ENCODE measurements at places on chromosomes 6 and 20.
A peak's percentile ranks its signal among the peaks of the same experiment; 100 is the strongest.

DNA sequence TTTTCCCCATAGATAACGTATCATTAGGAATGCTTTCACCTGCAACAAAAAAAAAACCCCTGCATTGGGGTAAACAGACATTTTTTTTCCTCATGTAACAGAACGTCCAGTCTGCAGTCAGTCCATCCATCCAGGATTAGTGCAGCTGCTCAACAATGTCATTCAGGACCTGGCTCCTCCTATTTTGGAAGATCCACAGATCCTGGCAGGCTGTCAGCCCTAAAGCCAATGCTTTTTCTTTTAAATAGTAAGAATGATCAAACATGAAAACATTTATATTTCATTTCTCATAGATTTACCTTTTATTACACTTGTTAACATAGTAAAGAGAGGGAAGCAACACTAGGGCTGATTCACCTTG lies 116.5 kb upstream of the CCDC28A start:
- DNase-seq, result no peak

DNA sequence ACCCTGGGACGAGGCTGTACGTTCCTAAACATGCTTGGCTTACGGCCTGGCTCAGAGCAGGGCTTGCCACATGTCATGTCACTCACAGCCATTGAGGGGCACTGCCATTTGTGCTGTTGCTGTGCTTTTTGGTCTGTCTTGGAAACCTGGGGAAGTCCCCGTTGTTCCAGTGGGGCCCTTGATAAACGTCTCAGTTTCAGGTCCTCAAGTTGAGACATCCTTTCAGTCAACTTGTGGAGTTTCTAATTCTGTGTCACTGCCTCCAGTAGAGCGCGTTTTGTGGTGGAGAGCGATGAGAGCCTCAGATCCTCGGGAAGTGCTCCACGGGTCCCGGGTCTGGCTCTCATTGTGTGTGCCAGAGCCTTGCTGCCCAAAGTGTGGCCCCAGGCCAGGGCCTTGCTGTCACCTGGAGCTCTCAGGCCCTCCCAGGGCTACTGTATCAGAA lies 43.0 kb upstream of the CCR6 start:
- DNase-seq, result peak; percentile 53

GRCh38 chr6:124622351-124622750 lies 339.9 kb upstream of the RNF217 start:
- no peak for DNase-seq

- DNase-seq, result no peak
Observed at GRCh38 chr6:56036916-56037600, 161.7 kb upstream of the BMP5 start.

DNA sequence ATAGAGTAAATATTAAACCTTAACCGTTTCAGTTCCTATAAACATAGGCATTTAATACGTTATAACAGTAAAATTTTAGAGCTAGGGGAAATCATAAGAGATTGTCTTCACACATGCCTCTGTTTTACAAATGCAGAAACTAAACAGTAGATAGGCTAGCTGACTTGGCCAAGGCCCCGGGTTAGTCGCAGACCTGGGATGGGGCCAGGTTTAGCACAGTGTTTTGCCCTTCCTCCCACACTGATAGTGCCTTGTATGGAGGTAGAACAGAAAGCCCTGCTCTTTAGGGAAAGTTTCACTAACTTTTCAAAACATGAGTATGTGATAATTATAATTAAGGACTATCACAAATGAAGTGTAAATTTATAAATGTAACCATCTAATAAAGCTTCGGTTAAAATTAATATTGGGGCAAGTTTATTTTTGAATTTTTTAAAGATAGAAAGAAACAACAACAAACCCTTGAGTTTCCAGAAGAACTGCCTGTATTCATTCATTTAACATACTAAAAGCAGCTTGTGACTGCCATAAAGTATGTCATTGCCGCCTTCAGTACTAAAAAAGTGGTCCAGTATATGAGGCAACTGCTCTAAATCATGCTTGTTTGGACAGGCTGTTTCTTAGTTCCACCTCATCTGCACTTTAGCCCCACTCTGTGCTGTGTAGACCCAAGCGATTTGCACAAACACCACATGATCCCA lies 62.5 kb upstream of the LOC128125822 start:
- DNase-seq, result no peak

GRCh38 chr6:132795461-132795860 lies 3.0 kb downstream of the SLC18B1 start:
- no peak for DNase-seq

GRCh38 chr6:29466241-29466640 lies 9.3 kb downstream of the OR2H1 start:
- no peak for DNase-seq

- no peak for DNase-seq
Observed at GRCh38 chr6:150992262-150992661, 126.8 kb downstream of the MTHFD1L start.

- DNase-seq, result no peak
Observed at GRCh38 chr6:26224940-26225847, 138.0 kb downstream of the HFE start.

- DNase-seq, result no peak
Observed at GRCh38 chr6:11989386-11989785, 22.7 kb upstream of the HIVEP1 start.

GRCh38 chr6:33273924-33274902 lies 2.3 kb downstream of the RPS18 start:
- DNase-seq, result no peak

DNA sequence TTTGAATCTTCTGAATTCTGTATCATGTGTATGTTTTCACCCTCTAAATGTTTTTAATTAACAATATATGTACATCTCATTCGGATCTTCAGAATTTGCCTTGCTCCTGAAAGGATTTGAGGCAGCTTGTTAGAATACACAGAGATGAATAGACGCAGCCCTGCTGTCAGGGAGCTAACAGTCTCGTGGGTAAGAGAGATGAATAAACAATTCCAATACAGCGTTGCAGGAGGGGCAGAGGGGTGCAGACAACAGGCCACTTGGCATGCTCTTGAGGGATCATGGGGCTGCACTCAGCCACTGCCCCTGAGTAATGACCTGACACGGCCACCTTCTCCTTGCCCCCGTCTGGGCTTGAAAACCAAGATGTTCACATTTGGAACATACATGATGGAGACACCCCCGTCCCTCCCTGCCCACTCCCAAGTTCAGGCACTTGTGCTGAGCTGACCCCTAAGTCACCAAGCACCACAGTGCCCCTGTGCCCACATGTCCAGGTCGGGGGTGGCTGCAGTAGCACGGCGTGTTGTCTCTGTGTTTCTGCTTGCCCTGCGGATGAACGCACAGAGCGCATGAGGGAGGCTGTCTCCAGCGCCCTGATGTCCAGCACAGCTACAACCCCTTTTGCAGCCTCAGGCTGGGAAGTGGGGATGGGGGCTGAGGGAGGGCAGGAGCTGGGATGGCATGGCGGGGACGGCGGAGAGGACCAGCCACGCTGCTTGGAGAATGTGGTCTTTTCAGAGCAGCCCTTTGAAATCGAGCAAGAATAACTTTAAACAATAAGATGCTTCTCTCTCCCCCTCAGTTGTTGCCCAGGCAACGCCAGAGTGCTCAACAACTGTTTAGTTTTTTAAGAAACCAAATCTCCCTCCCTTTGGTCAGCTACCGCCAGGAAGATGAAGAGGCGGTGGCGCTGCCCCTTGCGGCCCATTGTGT lies 33.0 kb upstream of the CDH22 start:
- DNase-seq, result no peak

GRCh38 chr6:73636048-73636447 lies 17.7 kb downstream of the SLC17A5 start:
- DNase-seq, result no peak

DNA sequence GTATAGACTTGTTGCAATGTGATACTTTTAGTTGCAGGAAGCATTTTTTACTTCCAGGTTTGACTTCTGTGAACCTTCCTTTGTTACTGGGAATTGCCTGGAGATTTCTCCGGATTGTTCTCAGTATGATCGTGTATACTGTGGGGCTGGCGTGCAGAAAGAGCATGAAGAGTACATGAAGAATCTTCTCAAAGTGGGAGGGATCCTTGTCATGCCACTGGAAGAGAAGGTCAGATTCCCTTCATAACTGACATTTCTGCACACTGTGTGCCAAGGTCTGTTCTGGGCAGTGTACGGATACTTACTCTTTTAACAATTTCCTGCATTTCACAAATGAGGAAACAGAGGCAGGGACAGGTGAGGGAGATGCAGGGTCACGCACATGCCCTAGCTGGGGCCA lies 9.7 kb downstream of the PCMTD2 start:
- DNase-seq, result no peak

DNA sequence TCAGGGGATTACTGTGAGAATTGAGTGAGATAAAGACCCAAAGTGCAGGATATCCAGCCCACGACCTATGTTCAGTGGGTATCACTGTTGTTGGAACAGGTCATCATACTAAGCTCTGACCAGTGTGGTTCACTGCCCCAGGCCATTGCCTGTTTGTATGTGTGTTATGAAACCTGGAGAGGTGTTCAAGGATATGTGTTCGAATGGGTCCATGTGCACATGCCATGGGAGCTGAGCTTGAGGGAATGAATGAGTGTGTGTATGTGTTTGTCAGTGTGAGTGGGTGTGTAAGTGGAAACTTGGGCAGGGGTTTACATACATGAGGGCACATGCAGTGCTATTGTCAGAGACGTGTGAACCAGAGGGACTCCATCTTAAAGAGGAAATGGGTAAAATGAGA lies 17.7 kb upstream of the AHCY start:
- no peak for DNase-seq

- DNase-seq, result no peak
Observed at GRCh38 chr6:22764496-22764895, 195.1 kb downstream of the HDGFL1 start.

- no peak for DNase-seq
Observed at GRCh38 chr6:34723203-34723602, 26.6 kb upstream of the ILRUN start.

GRCh38 chr6:52155791-52156576 lies 30.2 kb upstream of the IL17A start:
- DNase-seq, result no peak

- no peak for DNase-seq
Observed at GRCh38 chr20:54167909-54168872, 5.6 kb downstream of the CYP24A1 start.

DNA sequence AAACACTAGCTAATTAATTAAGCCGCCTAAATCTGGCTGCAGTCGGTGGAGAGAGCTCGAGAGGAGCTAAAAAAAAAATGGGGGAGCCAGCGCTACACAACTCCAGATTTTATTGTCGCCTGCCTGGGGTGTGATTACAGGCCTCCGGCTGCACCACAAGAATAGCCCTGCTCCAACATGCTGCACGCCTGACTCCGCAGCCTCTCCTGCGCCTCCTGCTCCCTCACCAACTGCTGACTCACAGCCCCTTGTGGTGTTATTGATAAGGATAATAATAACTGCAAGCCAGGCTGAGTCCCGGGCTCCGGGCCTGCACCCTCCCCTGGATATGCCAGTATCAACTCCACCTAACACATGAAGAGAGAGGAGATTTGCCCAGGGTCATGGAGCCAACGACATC lies 16.8 kb downstream of the SIRPA start:
- DNase-seq, result no peak

GRCh38 chr20:1816384-1817381 lies 78.5 kb upstream of the SIRPA start:
- no peak for DNase-seq

- no peak for DNase-seq
Observed at GRCh38 chr6:148535381-148535780, 192.7 kb downstream of the SASH1 start.

- no peak for DNase-seq
Observed at GRCh38 chr6:72972579-72972978, 252.7 kb downstream of the KHDC1L start.

GRCh38 chr6:5672581-5673011 lies 334.1 kb downstream of the NRN1 start:
- DNase-seq, result no peak

DNA sequence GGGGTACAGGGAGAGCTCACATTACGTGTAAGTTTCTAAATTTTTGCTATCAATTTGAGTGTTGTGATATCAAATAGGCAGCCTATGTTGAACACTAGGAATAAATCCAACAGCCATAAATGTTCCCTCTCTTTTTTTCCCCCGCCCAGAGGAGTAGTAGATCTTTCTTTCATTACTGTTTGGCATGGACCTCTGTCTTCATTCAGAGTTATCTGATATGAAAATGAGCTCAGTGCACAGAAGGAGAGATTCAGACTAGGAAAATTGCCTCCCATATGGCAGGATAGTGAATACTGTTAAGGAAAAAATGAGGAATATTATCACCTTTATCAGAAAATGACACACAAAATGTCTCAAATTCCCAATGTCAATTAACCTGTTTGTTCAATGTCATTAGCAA lies 110.0 kb upstream of the EYS start:
- no peak for DNase-seq

DNA sequence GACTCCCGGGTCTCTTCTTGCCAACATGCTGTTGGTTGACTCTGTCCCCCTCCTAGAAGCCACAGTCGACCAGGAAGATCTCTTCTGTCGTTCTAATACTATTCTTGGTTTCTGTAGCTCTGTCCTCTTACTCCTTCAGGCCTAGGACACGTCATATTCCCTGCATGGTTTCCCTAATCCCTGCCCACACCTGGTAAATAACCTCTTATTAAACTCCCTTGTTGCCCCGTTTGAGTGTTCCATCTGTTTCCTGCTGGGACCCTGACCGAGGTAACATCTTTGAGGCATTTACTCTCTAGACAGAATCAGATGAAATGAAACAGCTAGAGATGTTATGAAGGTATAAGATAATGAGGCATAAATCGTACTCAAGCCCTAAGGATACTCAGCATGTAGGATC lies 68.1 kb downstream of the PLCB4 start:
- no peak for DNase-seq
